ENCODE measurements at places on chromosomes 7 and 10. TPM values are rescaled to one million over a fixed set of nuclear protein-coding genes. Genes with fewer than 3 reads are reported as not detected.

Gene PON3
- not detected for total RNA-seq

Gene CCL26
- not detected for total RNA-seq

Gene COL28A1
- 0.28 TPM for total RNA-seq

Gene COBL
- total RNA-seq, result not detected

Gene CYP2C19
- total RNA-seq, result not detected

Gene SMNDC1
- total RNA-seq, result 55.3 TPM

Gene LBX1
- total RNA-seq, result not detected

Gene BUB3
- 125 TPM for total RNA-seq

GRCh38 chr10:119896937-119897770 lies 4.6 kb downstream of the SEC23IP start:
- DNase-seq, result no peak
- H3K4me3 ChIP-seq, result no peak overlapping the region
- no peaks in the 10 kb centered on the region for H3K27me3 ChIP-seq
- H3K36me3 ChIP-seq, result peaks cover 12% of the 10 kb centered on the region

- DNase-seq, result no peak
- no peak overlapping the region for H3K4me3 ChIP-seq
- no peaks in the 10 kb centered on the region for H3K4me1 ChIP-seq
- no peaks in the 10 kb centered on the region for H3K36me3 ChIP-seq
- no peaks in the 10 kb centered on the region for H3K27me3 ChIP-seq
- no peak overlapping the region for H3K27ac ChIP-seq
Measured at GRCh38 chr7:159280008-159280407, 135.3 kb upstream of the VIPR2 start.

GRCh38 chr10:234708-235406 lies 99.6 kb downstream of the ZMYND11 start:
- no peak overlapping the region for H3K4me3 ChIP-seq
- no peak for DNase-seq
- H3K36me3 ChIP-seq, result peaks cover 6% of the 10 kb centered on the region
- no peak overlapping the region for H3K27ac ChIP-seq

GRCh38 chr10:31467791-31468535 lies 148.9 kb downstream of the ZEB1 start:
- no peak overlapping the region for H3K4me3 ChIP-seq
- H3K36me3 ChIP-seq, result peaks cover 22% of the 10 kb centered on the region
- no peak overlapping the region for H3K27ac ChIP-seq
- H3K4me1 ChIP-seq, result no peaks in the 10 kb centered on the region
- peak; percentile 14 for DNase-seq

GRCh38 chr10:33917069-33917780 lies 582.8 kb upstream of the NRP1 start:
- no peak overlapping the region for H3K27ac ChIP-seq
- DNase-seq, result no peak
- no peak overlapping the region for H3K4me3 ChIP-seq
- H3K27me3 ChIP-seq, result no peaks in the 10 kb centered on the region
- no peaks in the 10 kb centered on the region for H3K4me1 ChIP-seq

DNA sequence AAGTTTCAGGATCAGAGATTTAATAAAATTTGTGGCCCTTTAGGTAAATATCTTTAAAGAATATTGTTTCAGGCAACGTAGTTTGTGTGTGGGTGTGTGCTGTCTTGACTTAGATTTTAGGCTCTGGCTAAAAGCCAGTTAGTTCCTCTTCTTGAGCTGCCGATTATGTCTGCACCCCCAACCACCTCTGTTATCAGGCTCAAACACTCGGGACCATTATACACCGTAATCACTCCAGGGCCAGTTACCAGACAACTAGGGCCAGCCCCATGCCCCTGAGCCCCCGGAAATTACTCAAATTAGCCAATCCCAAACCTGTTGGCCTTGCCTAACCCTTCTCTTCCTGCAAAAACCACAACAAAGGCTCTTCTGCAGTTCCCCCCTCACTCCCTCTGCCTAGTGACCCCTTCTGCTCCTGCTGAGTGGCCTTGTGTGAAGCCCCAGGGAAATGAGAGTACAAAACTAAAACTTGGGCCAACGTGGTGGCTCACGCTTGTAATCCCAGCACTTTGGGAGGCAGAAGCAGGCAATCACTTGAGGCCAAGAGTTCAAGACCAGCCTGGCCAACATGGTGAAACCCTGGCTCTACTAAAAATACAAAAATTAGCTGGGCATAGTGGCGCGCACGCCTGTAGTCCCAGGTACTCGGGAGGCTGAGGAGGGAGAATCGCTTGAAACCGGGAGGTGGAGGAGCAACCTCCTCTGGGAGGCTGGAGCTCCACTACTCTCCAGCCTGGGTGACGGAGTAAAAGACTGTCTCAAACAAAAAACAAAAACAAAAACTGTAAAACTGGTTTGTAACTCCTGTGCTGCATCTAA lies 9.2 kb upstream of the HNRNPF start:
- H3K4me1 ChIP-seq, result peaks cover 54% of the 10 kb centered on the region
- no peaks in the 10 kb centered on the region for H3K27me3 ChIP-seq
- no peak overlapping the region for H3K4me3 ChIP-seq
- peak overlapping the region; percentile 76 for H3K27ac ChIP-seq
- H3K36me3 ChIP-seq, result no peaks in the 10 kb centered on the region

DNA sequence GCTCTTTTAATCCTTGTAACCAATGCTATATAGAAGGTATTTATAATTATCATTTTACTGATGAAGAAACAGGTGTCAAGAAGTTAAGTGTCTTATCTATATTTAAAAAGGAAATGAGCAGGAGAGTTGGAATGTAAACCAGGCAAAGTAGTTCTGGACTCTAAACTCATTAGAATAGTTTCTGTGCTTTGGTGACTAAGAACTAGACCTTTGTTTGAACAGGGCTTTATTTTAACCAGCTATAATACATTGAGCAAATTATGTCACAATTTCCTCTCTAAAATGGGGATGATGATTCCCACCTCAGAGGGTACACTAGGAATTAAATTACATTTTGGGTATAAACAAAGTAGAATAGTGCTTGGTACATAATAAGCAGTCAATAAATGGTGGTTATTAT lies 236.0 kb downstream of the MAGI2 start:
- DNase-seq, result no peak
- H3K27me3 ChIP-seq, result no peaks in the 10 kb centered on the region
- H3K36me3 ChIP-seq, result no peaks in the 10 kb centered on the region
- H3K27ac ChIP-seq, result no peak overlapping the region

DNA sequence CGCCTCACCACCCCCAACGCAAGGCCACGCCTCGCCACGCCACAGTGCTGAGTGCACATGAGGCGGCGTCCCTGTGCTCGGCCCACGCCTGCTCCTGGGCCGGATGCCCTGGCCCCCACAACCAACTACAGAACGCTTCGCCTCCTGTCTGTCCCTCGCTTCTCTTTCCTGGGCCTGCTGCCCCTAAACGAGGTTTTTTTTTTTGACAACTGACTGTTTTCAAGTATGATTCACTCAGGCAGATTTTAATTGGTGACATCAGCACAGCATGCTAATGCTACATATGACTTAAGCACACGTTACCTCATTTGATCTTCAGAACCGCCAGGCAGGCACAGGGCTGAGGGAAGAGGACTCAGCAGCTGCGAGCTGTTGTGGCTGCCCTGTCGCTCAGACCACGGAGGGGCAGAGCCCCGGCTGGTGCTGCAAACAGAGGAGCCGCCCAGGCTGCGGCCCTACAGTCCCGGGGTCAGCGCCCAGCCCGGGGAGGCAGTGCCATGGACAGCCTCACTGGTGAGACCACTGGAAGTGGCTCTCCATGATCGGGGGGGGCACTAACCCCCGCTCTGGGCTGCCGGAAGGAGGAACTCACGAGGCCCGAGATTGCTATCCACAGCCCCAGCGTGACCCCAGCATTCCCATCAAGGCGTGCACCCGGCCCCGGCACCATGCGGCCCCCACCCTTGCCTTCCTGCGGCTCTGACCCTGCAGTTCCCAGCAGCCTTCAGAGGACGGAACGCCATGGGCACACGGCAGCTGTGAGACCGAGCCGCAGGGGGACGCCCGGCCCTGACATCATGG lies 212.8 kb downstream of the MAD1L1 start:
- peaks cover 34% of the 10 kb centered on the region for H3K4me1 ChIP-seq
- peak overlapping the region; percentile 11 for H3K4me3 ChIP-seq
- peak; percentile 66 for DNase-seq
- H3K27me3 ChIP-seq, result no peaks in the 10 kb centered on the region
- H3K36me3 ChIP-seq, result no peaks in the 10 kb centered on the region

DNA sequence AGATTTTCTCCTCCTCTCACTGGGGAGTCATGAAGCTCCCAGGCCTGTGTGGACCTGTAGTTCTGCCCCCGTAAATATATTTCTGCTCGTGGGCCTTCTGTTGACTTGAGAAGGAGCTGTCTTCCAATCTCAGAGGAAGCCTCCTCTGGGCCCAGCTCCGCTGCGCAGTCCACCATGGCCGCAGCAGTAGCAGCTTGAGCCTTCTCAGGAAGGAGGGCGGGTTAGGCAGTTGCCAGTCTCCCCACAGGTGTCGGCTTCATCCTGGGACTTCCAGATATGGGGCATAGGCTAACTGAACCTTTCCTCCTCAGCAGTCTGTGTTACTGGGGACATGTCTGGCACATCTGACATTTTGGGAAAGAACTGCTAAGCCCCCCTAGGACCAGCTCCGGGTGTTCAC lies 62.9 kb upstream of the TRIM8 start:
- no peak overlapping the region for H3K27ac ChIP-seq
- H3K36me3 ChIP-seq, result no peaks in the 10 kb centered on the region
- H3K4me3 ChIP-seq, result no peak overlapping the region

GRCh38 chr7:107213193-107213788 lies 44.5 kb downstream of the HBP1 start:
- H3K27ac ChIP-seq, result no peak overlapping the region
- no peaks in the 10 kb centered on the region for H3K27me3 ChIP-seq
- no peak overlapping the region for H3K4me3 ChIP-seq
- peaks cover 9% of the 10 kb centered on the region for H3K36me3 ChIP-seq

GRCh38 chr10:127964621-127965020 lies 57.7 kb downstream of the PTPRE start:
- DNase-seq, result no peak
- no peaks in the 10 kb centered on the region for H3K4me1 ChIP-seq
- no peak overlapping the region for H3K4me3 ChIP-seq
- H3K27ac ChIP-seq, result no peak overlapping the region
- H3K27me3 ChIP-seq, result no peaks in the 10 kb centered on the region

DNA sequence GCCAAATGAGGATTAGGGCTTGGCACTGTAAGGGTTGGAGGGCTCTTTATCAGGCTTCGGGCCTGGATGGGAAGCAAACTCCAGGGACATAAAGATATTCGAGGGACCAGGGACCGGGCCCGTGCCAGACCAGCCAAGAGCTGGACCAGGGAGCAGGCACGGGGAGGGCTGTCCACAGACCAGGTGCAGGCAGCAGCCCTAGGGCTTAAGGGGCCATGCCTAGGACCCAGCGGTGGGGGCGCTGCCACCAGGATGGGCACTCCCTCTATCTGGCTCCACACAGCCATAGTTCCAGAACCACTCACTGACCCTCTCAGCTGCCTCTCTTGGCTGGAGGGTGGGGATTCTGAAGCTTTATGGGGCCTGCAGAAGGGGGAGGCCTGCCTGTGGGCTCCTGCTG lies 32.9 kb downstream of the FAM241B start:
- no peak overlapping the region for H3K27ac ChIP-seq
- no peaks in the 10 kb centered on the region for H3K4me1 ChIP-seq
- no peak for DNase-seq
- no peaks in the 10 kb centered on the region for H3K27me3 ChIP-seq
- H3K4me3 ChIP-seq, result no peak overlapping the region
- H3K36me3 ChIP-seq, result no peaks in the 10 kb centered on the region

DNA sequence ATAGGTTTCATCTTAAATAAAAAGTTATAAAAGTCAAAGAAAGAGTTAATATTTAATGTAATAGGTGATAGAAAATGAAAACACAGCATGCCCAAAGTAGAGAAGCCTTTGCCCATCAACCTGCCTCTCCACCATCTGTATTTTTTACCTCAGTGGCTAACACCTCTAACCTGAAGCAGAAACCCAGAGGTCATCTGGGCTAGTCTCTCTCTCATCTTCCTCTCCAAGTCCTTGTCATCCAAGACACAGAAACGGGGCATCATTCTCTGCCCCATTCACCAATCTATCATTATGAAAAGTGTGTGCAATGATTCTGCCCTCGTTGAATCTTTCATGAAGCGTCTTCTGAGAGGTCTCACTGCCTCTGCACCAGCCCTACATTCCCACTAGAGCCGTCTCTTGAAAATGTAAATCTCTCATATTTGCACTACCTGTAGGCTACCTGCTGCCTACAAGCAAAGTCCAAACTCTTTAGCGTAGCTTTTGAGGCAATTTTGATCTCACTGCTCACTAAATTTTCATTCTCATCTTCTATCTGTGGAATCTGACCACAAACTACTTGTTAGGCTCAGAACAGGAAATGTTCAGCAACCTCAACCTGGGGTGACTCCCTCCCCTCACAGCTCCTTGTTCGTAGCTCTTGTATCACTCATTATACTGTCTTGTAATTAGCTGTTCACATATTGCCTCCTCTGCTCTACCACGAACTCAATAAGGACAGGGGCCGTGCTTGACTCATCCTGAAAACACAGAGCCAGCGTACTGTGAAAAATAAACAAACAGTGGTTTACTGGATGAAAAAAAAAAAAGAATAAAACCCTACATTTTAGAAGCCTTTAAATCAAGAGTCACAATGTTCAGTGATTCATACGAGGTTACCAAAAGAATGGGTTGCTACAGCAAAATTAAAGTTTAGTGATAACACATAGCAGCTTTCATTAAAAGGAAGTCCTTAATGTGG lies 83.1 kb downstream of the CTNNA3 start:
- no peaks in the 10 kb centered on the region for H3K36me3 ChIP-seq
- no peak overlapping the region for H3K27ac ChIP-seq
- no peaks in the 10 kb centered on the region for H3K27me3 ChIP-seq

DNA sequence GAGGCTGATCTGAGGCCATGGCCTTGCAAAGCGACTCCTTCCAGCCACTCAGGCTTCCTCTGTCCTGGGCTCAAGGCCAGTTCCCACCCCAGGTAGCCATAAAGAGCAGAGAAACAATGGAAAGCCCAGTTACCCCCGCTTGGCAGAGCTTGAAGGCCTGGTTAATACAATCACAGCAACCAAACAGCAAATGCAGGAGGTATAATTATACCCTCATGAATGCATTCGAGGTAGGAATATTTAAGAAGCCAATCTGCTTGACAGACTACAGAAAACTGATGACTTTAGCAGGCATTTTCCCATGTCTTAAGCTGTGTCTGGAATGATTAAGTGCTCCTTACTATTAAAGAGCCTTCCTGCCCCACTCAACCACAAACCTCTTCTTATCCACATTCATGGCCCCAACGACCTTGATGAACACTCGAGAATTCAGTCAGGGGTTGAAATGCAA lies 114.1 kb upstream of the MACROH2A2 start:
- H3K27ac ChIP-seq, result no peak overlapping the region
- no peak overlapping the region for H3K4me3 ChIP-seq
- no peaks in the 10 kb centered on the region for H3K36me3 ChIP-seq
- no peaks in the 10 kb centered on the region for H3K4me1 ChIP-seq
- no peaks in the 10 kb centered on the region for H3K27me3 ChIP-seq

GRCh38 chr7:30585675-30586074 lies 9.0 kb upstream of the GARS1 start:
- H3K27ac ChIP-seq, result no peak overlapping the region
- DNase-seq, result no peak
- no peak overlapping the region for H3K4me3 ChIP-seq
- no peaks in the 10 kb centered on the region for H3K27me3 ChIP-seq
- peaks cover 38% of the 10 kb centered on the region for H3K36me3 ChIP-seq

GRCh38 chr7:98831641-98832221 lies 38.1 kb downstream of the TMEM130 start:
- H3K27ac ChIP-seq, result no peak overlapping the region
- H3K36me3 ChIP-seq, result no peaks in the 10 kb centered on the region
- H3K27me3 ChIP-seq, result no peaks in the 10 kb centered on the region
- no peak overlapping the region for H3K4me3 ChIP-seq
- H3K4me1 ChIP-seq, result no peaks in the 10 kb centered on the region

GRCh38 chr10:63240807-63241206 lies 107.7 kb downstream of the NRBF2 start:
- no peaks in the 10 kb centered on the region for H3K27me3 ChIP-seq
- peak overlapping the region; percentile 50 for H3K27ac ChIP-seq
- DNase-seq, result no peak
- no peak overlapping the region for H3K4me3 ChIP-seq
- H3K36me3 ChIP-seq, result no peaks in the 10 kb centered on the region
- peaks cover 21% of the 10 kb centered on the region for H3K4me1 ChIP-seq
